ENCODE measurements at places on chromosomes 1 and 21. TPM values are rescaled to one million over a fixed set of nuclear protein-coding genes. Genes with fewer than 3 reads are reported as not detected.

ADCY10 gene
- 0.17 TPM for total RNA-seq

PPIAL4G gene
- total RNA-seq = not detected

USH2A gene
- total RNA-seq = not detected

MAP3K7CL gene
- 1.9 TPM for total RNA-seq

Measured in A549 treated with DMSO at 1 μM for 4 hours (cell line).